ENCODE measurements at places on chromosomes 6 and 20. TPM values are rescaled to one million over a fixed set of nuclear protein-coding genes. Genes with fewer than 3 reads are reported as not detected.

The SAPCD1 gene
- total RNA-seq = 4.4 TPM

The MMP24 gene
- 8.2 TPM for total RNA-seq

The FUT9 gene
- 0.58 TPM for total RNA-seq

The CST2 gene
- total RNA-seq = not detected

The PTCHD4 gene
- total RNA-seq = 0.07 TPM

The RIN2 gene
- total RNA-seq = 17.5 TPM

The OLIG3 gene
- not detected for total RNA-seq

The OPRM1 gene
- total RNA-seq = not detected

The HDGFL1 gene
- total RNA-seq = not detected

The HLA-DRB1 gene
- not detected for total RNA-seq

The RBM38 gene
- total RNA-seq = 36.8 TPM

The NRN1 gene
- 1.1 TPM for total RNA-seq

The PM20D2 gene
- total RNA-seq = 46.5 TPM

The SYNGAP1 gene
- total RNA-seq = 2.3 TPM

The DEFB115 gene
- not detected for total RNA-seq

The SIGLEC1 gene
- not detected for total RNA-seq

The ISM1 gene
- 0.06 TPM for total RNA-seq

The IRAK1BP1 gene
- 2.8 TPM for total RNA-seq

The ULBP1 gene
- total RNA-seq = 0.94 TPM

The NEU1 gene
- total RNA-seq = 68.6 TPM

The INSM1 gene
- total RNA-seq = not detected

The TNNC2 gene
- not detected for total RNA-seq

The MYBL2 gene
- 77.0 TPM for total RNA-seq

The SIRPD gene
- total RNA-seq = not detected

The ASIP gene
- not detected for total RNA-seq

The TTBK1 gene
- under 0.01 TPM for total RNA-seq

The SHLD1 gene
- total RNA-seq = 1.3 TPM

The RRAGD gene
- total RNA-seq = 10.8 TPM

The RCAN2 gene
- 1.4 TPM for total RNA-seq

The SLC17A3 gene
- total RNA-seq = not detected

The FKBP1C gene
- total RNA-seq = 0.58 TPM

The SDHAF4 gene
- total RNA-seq = 13.7 TPM

The SAYSD1 gene
- total RNA-seq = 14.6 TPM

The HBS1L gene
- 91.7 TPM for total RNA-seq

The ABHD12 gene
- total RNA-seq = 79.3 TPM

The GSTA3 gene
- total RNA-seq = not detected

The KIF25 gene
- not detected for total RNA-seq

The RHAG gene
- total RNA-seq = not detected

The CTSA gene
- total RNA-seq = 62.5 TPM

The PXT1 gene
- not detected for total RNA-seq

The TBCC gene
- 49.0 TPM for total RNA-seq
